ENCODE measurements at places on chromosomes 16 and 17.
A peak's percentile ranks its signal among the peaks of the same experiment; 100 is the strongest.

DNA sequence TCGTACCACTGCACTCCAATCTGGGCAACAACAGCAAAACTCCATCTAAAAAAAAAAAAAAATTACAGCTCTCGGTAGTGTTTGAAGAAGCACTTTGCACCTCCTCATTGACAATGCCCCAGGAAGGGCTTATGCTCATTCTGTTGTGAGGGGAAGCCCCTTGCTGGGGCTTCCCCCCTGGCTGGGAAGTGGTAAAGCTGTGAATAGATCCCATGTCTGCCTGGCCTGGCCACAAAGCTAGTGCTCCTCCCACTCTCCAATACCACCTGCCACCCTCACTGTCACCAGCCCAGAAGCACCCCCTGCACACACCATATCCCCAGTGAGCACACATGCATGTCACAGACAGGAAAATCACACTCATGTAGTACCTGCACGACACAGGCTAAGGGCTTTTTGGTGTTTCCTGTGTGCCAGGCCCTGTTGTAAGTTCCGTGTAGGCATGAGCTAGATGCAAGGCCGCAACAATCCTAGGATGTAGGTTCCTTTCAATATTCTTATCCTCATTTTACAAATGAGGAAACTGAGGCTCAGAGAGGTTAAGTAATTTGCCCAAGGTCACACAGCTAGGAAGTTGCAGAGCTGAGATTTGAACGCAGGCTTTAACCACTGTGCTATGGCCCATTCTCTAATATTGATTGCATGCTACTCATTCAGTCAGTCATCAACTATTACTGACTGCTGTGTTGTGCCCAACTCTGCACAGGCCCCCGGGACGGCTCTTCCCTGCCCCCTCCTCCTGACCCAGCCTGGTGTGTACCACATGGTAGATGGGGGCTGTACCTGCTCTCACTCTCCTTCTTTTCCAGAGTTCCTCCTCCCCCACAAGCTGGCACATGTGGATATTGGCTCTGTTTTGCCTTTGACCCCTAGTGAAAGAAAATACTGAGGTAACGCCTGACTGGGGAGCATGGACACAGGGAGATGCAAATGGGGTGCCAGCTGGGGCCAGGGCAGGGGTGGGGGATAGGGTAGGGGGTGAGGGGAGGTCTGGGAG is 11.9 kb upstream of the COL1A1 start:
- DNase-seq, result no peak

GRCh38 chr17:34895383-34895782 is 65.9 kb downstream of the CCT6B start:
- no peak for DNase-seq

DNA sequence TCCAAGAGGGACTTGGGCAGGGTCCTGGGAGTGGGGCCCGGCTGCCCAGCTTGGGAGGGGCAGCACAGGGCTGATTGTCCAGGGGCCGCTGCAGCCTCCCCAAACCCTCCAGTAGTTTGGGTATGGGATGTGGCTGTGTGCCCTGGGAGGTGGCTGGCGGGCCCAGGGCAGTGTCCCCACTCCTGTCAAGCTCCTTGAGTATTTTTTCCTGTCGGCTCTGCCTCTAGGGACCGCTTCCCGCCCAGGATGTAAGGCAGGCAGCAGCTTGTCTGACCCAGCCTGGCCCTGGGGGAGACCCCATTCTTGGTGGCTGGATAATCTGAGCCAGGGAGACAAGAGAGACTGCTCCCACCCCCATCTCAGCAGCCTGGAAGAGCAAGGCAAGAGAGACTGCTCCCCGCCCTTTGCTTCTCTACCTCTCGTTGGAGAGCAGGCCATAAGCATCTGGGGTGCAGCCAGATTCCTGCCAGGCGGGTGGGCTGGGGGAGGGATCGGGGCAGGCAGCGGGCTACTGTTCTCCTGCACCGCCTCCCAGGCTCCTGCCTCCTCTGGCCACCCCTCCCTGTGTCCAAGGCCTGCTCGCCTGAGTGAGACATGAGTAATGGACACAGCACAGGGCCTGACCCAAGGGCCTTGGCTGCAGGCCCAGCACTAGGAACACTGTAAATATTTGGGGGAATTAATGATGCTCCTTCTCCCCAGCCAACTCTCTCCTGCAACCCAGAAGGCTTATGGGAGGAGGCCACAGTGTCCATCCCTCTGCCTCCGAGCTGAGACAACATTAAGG is 18.4 kb upstream of the ITGA3 start:
- no peak for DNase-seq

DNA sequence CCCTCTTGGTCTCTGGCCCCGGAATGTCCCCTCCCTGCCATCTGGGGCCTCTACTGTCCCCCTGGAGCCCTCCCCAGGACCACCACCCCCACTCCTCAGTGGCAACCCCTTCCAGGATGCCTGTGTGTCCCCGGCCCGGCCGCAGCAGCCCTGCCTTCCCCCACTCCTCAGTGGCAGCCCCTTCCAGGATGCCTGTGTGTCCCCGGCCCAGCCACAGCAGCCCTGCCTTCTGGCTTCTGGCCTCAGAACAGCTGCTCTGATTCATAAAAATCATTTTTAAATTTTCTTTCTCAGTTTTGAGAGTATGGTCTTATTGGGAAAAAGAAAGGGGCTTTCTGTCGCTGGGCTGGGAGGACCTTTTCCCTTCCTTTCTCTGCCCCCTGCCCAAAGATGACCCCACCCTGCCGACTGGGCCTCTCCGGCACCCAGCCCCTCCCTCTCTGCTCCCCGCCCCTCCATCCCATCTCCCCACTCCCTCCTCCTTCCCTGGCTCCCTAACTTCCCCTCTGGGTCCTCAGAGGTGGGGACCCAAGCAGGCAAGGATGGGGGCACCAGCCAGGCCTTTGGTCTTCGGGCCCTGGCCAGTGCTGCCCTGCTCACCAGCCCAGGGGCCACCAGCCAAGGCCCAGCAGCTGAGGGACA is 40.5 kb downstream of the BAHCC1 start:
- DNase-seq, result no peak

DNA sequence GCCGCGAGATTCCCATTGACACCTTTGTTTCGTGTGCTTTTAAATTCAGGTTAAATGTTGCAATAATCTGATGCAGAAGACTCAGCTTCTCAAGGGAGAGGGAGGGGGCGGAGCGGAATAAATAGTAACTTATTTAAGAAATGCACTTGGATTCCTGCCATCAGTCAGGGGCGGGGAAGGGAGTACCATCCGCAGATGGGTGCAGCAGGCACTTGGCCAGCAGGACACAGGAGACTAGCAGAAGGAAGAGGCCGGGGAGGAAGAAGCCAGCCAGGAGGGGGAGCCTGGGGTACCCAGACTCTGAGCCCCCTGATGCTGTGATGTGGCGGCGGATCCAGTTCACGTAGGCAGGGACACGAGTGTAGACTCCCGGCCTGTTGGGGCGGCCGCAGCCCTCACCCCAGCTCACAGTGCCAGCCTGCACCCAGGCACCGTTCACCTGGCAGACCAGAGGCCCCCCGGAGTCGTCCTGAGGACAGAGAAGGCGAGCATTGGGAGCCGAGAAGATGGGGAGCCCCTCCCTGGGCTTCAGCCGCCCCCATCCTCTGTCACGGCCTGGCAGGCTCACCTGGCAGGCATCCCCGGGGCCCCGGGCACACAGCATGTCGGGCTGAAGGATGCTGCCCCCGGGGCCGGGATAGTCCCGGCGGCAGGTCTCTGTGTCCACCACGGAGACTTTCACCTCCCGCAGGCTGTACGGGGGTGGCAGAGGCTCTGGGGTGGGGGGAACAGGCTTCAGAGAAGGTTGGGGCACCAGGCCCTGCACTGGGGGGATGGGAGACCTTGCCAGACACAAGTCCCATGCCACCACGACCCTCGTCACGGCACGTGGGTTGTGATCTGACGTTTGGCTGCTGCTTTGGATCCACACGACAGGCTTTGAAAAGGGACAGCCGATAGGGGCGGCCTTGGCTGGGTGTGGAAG is 3.2 kb downstream of the TPSG1 start:
- DNase-seq, result no peak

- no peak for DNase-seq
Measured at GRCh38 chr17:61479493-61480413, 27.5 kb downstream of the TBX4 start.

GRCh38 chr16:30069611-30070462 is 4.3 kb downstream of the ALDOA start:
- DNase-seq, result no peak

DNA sequence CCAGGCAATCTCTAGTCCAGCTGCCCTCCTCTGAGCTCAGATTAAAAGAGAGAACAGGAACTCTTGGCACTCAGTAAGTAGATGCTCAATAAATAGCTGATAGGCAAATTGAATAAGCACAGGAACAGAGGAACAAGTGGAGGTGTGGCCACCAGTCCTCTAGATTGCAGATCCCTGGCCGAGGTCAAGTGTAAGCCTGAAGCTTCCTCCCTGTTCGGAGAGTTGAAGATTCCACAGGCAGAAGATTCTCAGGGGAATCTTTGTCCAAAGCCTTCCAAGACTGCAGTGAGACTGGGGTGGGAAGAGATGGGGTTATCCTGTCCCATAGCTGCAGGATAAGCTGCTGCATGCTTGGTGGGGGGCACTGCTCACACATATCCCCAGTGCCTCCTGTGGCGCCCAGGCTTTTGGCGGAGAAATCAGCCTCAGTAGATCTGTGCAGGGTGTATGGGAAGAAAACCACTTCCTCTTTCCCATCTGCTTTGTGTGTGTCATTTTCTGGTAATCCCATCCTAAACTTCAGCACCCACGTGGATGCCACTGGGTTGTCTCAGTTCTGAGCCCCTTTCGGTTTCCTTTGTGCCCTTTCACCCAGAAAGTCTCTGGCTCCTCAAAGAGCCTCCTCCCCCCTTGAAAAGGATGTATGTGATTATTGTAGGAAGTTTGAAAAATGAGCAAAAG is 12.1 kb downstream of the CD300A start:
- DNase-seq, result no peak

DNA sequence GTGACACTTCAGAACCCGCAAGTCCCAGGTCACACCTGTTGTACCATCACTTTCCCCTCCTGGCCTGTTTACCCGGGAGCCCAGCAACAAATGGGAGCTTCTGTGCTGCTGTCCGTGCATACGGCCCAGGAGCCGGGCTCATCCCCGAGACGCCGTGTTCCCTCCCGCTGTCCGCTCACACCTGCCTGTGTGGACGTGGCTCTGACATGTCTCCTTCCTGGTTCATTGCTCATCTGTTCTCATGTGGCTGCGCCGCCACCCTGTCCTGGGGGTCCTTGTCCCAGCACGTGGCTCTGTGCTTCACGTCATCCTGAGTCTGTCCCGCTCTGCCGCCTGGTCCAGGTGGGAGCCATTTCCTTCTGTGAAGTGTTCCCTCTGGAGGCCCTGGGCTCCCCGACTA is 37.9 kb downstream of the TBCD start:
- no peak for DNase-seq

DNA sequence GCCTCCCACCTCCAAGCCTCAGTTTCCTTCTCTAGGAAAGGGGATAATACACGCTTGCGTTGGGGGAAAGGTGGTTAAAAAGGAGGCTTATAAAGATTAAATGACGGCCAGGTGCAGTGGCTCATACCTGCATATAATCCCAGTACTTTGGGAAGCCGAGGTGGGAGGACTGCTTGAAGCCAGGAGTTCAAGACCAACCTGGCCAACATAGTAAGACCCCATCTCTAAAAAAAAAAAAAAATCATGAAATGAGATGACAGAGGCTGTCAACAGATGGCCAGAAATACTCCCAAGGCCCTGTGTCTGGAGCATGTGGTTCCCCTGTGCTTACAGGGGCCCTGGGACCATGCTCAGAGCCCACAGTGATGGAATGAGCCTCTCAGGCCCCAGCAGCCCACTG is 30.4 kb downstream of the RTN4RL1 start:
- no peak for DNase-seq

GRCh38 chr17:21025451-21025850 is 17.4 kb downstream of the USP22 start:
- DNase-seq, result no peak

DNA sequence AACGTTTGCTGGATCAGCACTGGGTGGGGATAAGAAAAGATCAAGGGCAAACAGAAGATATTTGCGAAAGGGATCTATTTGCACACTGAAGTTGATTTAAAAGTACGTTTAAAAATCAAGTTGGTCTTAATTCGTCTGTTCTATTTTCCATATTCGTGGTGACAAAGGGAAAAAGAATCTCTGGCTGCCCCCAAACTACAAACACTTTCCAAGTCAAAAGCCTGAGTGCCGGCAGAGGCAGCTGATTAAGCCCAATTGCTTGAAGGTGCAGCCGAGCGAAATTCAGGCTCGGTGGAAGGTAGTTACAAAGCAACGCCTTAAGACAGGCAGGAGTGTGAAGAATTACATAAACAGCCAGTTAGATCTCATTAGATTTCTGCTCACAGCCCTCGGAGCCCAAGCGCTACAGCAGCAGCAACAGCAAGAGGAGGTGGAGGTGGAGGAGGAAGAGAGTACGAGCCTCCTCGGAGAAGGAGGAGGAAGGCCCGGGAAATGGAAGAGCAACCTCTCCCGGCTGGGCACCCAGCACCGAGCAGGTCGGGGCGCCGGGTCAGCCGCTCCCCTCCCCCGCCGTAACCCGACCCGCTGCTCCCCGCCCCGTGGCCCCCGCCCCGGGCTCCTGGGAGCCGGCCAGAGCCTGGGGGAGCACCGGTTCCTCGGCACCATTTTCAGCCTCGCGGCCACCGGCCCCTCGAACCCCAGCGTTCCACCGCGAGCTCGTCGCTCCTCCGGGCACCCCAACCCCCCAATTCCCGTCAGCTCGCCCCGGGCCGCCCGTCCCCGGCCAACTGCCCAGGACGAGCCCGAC is 890 bp downstream of the TOB1 start:
- DNase-seq, result peak; percentile 74

GRCh38 chr16:85220125-85220839 is 108.0 kb upstream of the CIBAR2 start:
- no peak for DNase-seq

GRCh38 chr17:75486151-75486550 is 29.2 kb downstream of the CASKIN2 start:
- DNase-seq, result no peak

- peak; percentile 60 for DNase-seq
Measured at GRCh38 chr17:3048727-3049471, 14.5 kb downstream of the OR1D5 start.

DNA sequence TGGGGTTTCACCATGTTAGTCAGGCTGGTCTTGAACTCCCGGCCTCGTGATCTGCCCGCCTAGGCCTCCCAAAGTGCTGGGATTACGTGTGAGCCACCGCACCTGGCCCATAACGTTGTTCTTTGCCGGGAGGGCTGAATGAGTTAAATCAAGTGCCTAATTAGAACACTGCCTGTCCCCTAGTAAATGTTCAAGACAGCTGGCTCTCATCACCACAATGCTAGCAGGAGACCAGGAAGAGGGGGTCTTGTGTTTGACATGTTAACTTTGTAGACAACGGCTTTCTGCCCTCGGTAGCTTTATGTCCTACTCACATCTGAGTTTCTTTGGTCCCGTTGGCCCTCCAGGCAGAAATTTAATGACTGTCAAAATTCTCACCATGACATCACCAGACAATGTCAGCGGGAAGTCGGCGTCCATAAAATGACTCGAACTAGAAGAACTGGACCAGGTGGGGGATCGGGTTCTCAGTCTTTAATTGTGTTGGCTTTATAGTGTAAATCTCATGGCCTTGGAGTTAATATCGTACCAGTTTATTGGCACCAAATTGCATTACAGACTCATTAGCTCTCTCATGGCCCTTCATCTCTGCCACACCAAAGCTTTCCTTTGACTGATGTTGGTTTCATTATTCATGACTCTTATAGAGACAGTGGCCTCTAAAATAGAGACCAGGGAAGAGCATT is 11.4 kb upstream of the ITPRIPL2 start:
- no peak for DNase-seq

- DNase-seq, result no peak
Measured at GRCh38 chr16:57283214-57283958, 1.1 kb downstream of the PLLP start.
